HFFc6 (cell line): ENCODE measurements at places on chromosomes 11 and 22. TPM values are rescaled to one million over a fixed set of nuclear protein-coding genes. Genes with fewer than 3 reads are reported as not detected.

JAM3 gene
- 54.1 to 57.5 TPM (median 55.5 TPM) in 3 replicates for total RNA-seq

GTSE1 gene
- total RNA-seq = 13.3 to 28.4 TPM (median 27.4 TPM) in 3 replicates

SYT7 gene
- total RNA-seq = 0.11 TPM in 1 of 2 replicates, not detected in the other

TIMP3 gene
- 369 to 579 TPM (median 485 TPM) in 3 replicates for total RNA-seq

BLID gene
- total RNA-seq = 1.1 to 1.6 TPM (median 1.2 TPM) in 3 replicates
